ENCODE measurements at places on chromosomes 16 and 17.
A peak's percentile ranks its signal among the peaks of the same experiment; 100 is the strongest.

DNA sequence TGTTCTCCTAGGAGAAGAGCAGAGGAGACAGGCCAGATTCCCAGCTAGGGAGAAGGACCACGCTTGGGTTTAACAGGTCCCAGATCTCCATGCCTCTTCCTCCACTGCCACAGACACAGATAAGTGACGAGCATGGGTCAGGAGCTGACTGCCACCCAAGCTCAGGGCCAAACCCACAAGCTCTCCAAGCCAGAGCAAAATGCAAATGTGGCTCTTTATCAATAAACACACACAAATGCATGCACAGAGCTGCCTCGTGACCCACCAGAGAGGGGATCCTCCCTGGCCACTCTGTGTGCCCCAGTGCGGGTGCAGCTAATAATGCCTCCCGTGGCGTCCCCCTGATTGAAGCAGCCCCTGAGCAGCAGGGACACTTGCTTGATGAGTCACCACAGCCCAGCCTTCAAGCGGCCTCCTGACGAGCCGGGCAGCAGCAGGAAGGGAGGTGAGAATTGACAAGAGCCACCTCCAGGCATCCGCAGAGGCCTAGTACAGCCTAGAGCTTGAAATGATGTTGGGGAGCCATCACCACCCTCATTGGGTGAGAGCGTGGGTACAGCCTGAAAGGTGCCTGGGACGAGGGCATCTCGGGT, 143.9 kb downstream of the CCDC182 start:
- no peak for DNase-seq

DNA sequence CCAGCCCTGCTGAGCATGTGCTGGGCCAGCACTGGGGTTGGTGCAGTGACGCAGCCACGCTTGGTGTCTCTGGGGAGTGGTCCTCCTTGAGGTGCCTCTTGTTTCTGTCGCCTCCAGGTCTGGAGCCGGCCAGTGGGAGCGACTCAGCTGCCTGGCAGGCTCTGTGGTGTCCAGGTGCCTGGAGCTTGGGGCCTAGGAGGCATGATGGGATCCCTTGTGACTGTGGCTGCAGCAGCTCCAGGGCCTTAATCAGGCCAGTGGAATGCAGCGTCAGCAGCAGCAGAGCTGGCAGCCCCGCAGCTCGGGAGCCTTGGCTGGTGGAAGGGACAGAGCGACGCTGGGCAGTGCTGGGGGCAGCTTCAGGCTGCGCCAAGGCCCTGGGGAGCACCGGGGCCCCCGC, 74.7 kb upstream of the CIBAR2 start:
- no peak for DNase-seq

DNA sequence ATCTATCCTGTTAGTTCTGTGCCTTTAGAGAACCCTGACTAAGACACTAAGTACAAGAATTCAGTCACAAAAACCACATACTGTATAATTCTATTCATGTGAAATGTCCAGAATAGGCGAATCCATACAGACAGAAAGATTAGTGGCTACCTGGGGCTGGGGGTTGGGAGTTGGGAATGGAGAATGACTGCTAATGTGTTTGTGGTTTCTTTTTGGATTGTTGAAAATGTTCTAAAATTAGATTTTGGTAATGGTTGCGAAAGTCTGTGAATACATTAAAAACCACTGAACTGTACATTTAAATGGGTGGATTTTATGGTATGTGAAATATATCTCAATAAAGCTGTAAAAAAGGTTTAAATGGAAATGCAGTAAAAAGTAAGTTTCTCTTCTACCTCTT, 80.4 kb upstream of the AKTIP start:
- DNase-seq = no peak

DNA sequence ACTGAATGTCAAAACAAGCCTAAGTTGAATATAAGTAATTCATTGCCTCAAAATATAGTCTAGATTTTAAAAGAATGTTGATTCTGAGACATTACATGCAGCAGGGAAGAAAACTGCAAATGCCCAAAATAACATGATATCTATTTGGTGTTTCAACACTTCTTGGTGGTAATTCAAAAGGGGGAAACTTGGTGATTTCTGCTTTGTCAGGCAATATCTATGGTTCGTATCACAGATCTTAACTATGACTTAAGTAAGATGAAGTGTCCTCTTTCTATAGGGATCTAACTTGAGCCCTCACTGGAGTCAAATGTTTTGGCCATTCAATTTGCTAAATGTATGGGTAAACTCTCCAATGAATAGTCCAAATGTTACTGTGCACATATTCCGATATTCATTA, 44.6 kb downstream of the GNA13 start:
- no peak for DNase-seq

DNA sequence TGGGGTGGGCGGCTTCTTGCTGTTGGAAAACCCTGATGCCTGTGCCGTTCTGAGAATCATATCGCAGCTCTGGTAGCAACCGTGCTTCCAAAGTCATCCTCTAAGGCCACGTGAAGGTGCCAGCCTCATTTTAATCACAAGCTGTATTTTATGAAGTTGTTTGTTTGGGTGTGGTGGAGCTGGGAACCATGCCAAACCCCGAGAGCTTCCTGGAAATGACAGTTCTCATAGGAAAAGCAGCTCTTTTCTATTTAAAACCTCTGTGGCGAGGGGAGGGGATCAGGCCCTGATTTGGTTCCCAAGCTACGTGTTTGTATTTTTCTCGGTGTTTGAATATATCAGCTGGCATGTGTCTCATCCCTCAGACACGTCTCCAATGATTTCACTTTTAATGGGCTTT, 21.7 kb downstream of the KNOP1 start:
- peak; percentile 75 for DNase-seq

DNA sequence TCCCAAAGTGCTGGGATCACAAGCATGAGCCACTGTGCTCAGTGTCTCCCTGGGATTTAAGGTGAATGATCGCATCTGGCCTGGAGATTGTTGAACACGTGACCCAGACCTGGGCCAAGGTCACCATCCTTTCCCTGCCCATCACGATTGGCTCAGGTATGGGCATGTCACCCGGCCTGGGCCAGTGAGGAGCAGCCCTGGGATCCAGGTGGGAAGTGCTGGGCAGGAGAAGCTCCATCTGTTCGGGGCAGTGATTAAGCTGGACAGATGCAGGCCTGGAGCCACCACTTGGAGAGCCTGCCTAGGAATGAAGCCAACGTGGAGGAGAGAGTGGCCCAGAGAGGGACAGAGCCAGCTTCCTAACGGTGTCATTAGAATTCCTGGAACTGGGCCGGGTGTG, 6.8 kb downstream of the LAT start:
- DNase-seq = no peak

- DNase-seq = no peak
Measured at GRCh38 chr17:28551421-28552175, 826 bp downstream of the UNC119 start.

DNA sequence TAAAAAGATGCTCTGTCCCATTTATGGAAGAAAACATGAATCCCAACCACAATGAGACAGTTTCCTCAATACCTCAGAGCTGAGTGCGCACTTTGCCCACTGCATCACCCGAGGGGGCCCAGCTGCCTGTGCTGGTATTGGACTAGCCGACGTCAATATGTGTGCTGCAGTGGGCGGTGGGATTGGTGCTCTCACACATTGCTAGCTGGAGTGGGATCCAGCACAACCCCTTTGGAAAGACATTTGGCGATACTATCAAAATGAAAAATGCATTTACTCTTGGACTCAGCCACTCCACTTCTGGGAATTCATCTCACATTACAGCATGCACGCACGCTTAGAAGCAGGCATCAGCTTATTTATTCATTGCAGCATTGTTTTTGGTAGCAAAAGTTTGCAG, 289.2 kb upstream of the FOXF1 start:
- DNase-seq = no peak

DNA sequence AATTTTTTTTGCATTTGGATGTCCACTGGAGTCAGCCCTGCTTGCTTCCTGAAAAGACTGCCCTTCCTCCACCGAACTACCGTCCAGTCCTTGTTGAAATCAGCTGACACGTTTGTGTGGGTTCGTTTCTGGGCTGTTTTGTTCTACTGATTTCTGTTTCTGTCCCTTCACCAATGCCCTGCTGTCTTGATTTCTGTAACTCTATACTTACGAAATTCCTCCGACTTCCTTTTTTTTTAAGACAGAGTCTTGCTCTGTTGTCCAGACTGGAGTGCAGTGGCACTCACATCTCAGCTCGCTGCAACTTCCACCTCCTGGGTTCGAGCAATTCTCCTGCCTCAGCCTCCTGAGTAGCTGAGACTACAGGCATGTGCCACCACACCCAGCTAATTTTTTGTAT, 8.4 kb upstream of the GAA start:
- no peak for DNase-seq

GRCh38 chr17:81452551-81452950, 57.3 kb downstream of the BAHCC1 start:
- no peak for DNase-seq

DNA sequence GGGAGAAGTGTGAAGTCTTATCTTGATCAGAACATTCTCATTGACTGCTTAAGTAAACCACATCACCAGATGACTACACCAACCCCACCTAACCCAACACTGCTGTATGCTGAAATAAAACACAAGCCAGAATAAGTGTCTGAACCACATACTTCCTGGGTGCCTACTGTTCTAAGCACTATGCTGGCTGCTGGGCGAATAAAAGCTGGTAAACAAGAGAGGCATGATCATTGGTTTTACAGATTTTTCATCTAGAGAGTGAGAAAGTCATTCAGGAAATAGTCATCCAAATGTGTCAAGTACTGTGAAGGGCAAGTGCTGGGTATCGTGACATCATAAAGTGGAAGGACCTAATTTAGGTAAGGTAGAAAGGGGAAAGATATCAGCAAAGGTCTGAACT, 199.0 kb upstream of the SOX9 start:
- no peak for DNase-seq

DNA sequence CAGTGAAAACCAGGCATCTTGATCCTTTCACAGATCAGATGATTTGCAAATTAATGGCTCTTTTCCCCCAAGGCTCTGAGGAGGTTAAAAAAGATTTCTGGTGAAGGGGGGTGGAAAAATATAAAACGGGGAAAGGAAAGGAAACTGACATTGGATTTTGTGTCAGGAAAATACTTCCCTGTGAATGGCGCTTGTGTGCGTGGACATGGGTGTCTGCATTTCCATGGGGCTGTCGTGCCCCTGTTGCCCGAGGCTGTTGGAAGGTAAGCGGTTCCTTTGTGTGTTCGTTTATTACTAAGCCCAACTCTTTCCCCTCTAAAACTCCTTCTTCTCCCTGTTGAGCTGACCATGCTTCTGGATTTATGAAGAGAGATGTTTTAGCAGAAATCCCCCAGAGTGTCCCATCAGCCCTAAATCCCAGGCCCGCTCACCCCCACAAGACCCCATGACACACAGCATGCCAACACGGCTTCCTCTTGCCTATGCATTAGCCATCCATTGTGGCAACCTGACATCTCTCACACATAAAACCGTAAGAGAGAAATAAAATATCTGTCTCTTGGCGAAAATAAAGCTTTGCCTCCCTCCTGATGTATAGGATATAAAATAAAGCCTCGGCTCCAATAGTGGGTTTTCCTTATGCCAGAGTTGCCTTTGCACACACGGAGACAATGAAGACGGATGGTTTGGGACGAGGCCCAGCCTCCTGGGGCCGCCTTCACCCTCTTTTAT, 7.3 kb upstream of the LHX1 start:
- no peak for DNase-seq

DNA sequence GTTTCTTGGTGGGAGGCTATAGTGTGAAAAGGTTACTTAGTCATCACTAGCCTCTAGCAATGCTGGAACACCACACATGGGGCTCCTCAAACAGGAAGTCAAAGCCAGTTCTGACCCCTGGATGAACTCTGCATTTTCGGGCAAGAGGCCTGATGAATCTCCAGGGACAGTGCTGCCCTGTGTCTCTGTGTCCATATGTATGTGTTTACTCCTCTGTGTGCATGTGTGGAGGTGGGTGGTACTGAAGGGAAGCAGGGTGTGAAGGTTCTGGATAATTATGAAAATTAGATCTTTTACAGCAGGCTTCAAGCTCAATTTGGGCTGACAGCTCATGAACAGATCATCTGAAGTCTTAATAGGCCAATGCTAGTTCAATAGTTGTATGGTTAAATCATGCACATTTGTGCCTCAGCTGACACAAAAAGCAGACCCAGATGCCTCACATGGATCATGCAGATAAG, 133.6 kb downstream of the SNX11 start:
- peak; percentile 91 for DNase-seq

- no peak for DNase-seq
Measured at GRCh38 chr17:80598813-80599545, 54.3 kb downstream of the RPTOR start.

DNA sequence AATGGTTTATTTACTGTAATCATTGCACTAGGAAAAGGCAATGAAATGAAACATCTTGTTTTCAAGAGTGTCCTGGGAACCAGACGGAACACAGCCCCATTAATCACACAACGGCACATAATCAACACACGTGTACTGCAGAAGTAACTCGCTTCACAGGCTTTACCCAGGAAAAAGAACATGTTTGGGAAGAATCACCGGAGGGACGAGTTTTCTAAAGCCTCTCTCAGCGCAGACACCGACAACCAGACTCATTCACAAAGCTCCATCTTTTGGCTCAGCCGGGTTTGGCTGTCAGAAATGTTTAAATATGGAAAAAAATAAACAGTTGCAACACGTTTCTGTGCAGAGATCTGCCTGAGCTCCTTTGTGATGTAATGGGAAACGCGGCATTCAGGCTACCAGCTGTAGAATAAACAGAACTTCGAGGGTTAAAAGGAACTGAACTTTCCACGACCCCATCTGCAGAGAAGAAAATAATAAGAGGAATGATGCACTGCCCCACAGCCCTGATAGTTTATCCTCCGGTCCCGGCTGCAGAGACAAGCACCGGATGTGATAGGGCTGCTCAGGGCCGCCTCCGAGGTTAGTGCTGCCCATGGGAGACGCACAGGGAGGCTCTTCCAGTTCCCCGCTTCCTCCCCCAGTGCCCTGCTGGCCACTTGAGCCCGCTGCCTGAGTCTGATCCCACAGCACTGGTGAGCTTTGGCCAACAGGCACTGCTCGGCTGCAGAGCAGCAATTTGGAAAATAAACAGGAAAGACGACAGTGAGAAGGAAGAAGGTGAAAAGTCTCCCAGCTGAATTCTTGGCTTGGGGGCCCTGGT, 119.8 kb downstream of the HIC1 start:
- DNase-seq = no peak

DNA sequence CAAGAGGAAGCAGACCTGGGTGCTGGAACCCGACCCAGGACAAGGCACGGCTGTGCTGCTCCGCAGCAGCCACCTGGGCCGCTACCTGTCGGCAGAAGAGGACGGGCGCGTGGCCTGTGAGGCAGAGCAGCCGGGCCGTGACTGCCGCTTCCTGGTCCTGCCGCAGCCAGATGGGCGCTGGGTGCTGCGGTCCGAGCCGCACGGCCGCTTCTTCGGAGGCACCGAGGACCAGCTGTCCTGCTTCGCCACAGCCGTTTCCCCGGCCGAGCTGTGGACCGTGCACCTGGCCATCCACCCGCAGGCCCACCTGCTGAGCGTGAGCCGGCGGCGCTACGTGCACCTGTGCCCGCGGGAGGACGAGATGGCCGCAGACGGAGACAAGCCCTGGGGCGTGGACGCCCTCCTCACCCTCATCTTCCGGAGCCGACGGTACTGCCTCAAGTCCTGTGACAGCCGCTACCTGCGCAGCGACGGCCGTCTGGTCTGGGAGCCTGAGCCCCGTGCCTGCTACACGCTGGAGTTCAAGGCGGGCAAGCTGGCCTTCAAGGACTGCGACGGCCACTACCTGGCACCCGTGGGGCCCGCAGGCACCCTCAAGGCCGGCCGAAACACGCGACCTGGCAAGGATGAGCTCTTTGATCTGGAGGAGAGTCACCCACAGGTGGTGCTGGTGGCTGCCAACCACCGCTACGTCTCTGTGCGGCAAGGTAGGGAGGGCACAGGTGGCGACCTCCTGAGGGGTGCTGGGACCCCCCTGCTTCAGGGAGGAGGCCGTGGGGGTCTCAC, 667 bp downstream of the FSCN2 start:
- DNase-seq = no peak

Measured in K562 (cell line).